ENCODE measurements at places on chromosomes 2 and 18.

DNA sequence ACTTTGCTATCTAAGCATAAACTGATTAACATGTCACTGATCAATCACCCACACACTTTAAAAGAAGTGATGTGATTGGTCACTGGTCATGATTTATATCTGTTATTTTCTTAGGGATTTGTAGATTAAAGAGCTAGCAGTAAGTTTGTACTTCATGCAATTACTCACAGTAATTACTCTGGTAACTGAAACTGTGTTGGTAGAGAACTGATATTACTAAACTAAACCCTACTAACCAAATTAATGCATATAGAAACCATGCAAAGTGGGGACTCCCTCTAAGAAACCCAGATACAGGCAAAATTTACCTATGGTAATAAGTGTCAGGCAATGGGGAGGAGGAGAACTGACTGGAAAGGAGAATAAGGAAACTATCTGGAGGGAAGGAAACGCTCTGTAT is 44.8 kb upstream of the C2orf15 start:
- DNase-seq, result no peak

DNA sequence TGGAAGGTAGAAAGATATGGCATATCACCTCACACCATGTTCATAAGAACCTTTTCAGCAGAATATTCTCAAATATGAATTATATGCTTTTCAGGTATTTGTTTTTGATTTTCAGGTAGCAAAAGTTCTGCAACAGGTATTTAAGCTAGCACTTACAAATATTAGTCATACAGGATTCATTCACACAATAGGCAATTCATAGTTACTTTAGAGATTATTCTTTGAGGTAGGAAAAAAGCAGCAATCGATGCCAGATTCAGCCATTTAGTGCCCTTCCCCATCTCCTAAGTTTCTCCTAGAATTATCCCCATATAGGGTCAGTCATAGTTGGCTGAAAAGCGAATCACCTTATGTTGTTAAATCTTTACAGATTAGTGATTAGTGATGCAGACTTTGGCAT is 177.4 kb upstream of the MMADHC start:
- no peak for DNase-seq

DNA sequence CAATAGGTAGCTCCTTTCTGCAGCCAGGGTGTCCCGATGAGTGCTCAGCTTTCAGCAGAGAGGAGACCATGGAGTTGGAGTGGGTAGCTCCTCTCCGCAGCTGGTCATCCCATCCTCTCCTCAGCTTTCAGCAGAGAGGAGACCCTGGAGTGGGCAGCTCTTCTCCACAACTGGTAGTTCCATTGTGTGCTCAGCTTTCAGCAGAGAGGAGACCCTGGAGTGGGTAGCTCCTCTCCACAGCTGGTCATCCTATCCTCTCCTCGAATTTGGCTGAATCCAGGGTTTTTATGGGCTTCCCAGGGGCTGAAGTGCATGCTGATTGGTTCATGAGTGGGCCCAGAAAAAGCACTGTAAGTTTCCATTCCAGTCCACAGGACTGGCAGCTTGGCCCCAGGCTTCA is 75.2 kb downstream of the NCOA1 start:
- DNase-seq, result no peak

DNA sequence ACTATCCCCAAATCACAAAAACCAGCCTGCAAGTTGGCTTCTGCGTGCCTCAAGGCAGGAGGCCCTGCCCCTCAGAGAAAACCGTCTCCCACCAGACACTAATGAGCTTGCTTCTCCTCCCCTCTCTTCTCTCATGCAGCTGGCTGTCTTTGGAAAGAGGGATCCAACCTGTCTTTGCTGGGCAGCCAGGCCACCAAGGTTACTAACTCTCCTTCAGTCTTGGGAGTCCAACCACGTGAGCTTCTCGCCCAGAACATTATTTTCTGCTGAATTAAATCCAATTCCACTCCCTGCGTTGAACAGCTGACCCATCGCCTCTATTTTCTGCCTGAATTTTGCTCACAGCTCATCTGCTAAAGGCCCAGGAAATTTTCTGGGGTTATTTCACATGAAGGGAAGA is 291.3 kb upstream of the NCKAP5 start:
- DNase-seq, result no peak

DNA sequence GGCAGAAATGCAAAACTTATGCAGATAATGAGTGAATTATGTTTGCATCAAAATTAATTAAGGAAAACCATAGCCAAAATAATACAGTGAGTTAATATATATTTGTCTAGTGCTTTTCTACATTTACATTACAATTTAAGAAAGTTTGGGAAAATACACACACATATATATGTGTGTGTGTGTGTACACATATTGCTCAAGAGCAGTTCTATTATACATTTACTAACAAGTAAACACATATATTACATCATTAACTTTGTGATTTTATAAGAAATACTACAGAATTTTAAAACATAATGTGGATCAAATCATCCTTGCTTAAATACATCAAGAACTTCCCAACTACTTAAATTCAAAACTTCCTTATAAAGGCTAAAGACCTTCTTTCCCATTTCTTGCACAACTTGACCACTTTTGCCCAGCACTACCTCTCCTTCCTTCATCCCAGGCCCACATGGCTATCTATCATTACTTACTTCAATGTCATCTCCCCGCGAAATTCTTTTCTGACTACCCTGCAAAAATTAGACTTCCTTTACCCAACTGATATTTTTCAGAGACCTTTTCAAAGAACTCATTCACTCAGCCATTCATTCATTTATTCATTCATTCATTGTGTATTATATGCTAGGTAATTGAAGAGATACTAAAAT is 68.4 kb downstream of the COL5A2 start:
- DNase-seq, result no peak

GRCh38 chr2:99340669-99341236 is 3.6 kb downstream of the EIF5B start:
- no peak for DNase-seq

DNA sequence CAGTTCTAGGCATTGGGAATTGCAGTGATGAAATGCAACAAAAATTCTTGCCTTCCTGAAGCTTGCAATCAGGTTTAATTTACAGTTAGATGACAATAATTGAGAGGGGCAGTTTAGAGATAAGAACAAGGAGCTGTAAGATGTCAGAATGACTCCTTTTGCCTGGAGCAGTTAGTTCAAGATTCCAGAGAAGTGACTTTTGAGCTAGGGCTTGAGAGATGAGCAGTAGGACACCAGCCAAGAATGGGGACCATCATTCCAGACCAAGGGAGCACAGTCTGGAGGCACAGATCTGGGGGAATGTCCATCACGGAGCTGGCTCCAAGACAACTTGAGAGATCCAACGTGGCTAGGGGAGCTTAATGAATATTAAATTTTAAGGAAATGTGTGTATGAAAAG is 26.8 kb downstream of the CACNB4 start:
- no peak for DNase-seq

GRCh38 chr2:46187112-46187618 is 110.0 kb upstream of the EPAS1 start:
- DNase-seq, result peak; percentile 97

DNA sequence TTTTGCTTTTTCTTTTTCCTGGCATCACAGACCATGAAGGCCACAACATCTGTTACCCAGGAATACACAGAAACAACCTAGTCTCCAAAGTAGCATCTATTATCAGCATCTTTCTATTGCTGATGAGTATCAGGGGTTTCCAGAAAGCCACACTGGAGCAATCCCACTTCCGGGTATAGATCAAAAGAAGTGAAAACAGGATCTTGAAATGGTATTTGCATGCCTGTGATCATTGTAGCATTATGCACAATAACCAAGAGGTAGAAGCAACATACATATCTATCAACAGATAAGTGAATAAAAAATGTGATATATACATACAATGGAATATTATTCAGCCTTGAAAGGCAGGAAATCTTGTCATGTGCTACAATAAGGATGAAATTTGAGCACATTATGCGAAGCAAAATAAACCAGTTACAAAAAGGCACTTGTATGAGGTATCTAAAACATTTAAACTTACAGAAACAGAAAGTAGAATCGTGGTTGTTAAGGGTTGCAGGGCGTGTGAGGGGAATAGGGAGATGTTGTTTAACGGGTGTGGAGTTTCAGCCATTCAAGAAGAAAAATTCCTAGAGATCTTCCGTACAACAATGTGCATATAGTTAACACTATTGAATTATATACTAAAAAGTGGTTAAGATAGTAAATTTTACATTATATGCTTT is 115.1 kb downstream of the KCNE4 start:
- no peak for DNase-seq

GRCh38 chr18:3281456-3282400 is 19.8 kb downstream of the MYL12B start:
- peak; percentile 88 for DNase-seq

DNA sequence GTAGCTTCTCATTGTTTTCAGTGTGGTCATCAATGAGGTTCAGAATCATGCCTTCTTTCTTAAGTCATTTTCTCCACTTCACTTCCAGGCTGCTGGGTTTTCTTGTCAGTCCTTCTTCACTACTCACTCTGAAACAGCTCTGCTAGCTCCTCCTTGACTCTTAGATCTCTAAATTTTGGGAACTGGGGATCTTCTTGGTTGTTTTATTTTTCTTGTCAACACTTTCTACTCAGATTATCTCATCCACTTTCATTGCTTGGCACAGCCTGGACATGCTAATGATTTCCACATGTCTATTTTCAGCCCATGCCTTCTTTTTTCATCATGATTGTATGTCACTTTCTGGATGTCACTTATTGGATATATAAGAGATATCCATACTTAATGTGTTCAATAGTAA is 517.8 kb upstream of the DSEL start:
- peak; percentile 10 for DNase-seq

DNA sequence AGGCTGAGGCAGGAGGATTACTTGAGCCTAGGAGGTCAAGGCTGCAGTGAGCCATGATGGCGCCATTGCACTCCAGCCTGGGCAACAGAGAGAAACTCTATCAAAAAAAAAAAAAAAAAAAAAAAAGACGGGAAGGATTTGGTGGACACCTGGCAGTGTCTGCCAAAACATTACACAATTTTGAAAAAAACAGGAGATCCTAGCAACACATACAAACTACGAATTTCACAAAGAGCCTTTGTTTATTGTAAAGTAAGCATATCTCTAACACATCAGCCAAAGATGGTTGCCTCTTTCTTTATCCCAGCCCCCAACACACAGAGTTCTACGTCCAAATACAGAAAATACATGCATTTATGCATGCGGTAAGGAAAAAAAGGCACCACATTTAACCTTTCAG is 7.6 kb downstream of the GPR45 start:
- no peak for DNase-seq

GRCh38 chr18:21669736-21670285 is 34.8 kb downstream of the ABHD3 start:
- no peak for DNase-seq

GRCh38 chr2:120239488-120240287 is 13.0 kb upstream of the RALB start:
- DNase-seq, result peak; percentile 42

DNA sequence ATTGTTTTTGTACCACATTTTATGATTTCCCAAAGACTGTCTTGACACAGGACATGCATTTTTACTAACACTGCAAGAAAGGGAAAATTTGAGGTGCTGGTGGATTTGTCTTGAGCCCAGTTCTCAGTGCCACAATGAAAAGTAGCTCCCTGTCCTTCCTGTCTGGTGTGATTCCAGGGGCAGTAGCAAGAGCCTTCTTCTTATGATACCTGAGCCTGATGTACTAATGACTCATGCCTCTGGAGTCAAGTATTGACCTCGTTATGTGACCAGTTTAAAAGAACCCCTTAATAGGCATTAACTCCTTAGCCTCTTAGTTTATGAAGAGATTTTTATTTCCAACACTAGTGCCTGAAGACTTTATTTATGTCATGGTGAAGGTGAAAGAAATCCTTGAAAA is 728.6 kb downstream of the SLC4A3 start:
- DNase-seq, result no peak

- no peak for DNase-seq
Measured at GRCh38 chr2:28155086-28155485, 237.6 kb upstream of the FOSL2 start.

DNA sequence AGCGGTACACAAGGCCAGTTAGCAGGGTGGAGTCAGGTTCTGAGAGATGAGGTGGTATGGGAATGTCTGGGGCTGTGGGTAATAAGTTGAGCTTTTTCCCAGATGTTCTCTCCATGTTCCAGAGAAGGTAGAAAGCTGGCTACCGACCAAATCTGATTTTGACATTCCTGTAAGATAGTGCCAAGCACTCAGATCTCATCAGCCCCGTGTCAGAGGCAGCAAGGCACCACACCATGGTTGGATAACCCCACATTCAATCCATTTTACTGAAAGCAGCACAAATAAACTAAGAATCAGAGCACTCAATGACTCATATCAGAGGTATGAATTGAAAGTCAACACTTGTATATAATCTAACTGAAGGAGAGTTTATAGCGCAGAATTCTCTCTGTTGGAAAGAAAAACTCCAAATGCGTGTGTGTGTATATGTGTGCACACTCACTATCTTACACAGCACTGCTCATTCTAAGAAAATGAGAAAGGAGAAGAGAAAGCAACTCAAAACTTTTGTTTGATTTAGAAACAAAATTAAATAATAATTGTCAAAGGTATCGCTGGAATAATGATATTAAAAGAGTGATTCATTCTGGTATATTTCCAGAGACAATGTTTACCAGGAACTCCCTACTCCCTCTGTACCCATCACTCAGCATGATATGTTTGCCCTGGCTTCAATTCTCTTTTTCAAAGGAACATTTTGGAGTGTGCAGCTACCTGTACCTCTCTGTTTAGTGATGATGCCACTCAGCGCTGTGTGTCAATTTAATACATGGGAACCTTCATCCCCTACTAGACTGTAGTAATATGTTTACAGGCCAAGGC is 375.1 kb upstream of the ID2 start:
- DNase-seq, result peak; percentile 53

DNA sequence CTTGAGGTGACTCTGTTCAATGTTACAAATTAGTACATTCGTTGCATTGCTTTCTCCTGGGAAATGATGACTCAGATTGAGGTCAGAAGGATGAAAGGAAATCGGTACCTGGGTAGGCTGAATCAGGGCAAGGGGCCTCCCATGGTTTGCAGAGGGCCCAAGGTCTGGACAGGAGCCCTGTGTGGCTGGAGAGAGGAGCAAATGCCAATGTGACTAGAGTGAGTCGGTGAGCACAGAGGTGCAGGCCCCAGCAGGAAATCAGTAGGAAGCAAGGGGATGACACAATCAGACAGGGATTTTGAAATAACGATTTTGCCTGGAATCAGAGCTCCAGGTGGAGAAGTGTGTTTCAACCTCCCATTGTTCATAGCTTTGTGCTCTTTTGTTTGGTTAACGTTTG is 118.9 kb downstream of the CCDC102B start:
- DNase-seq, result no peak

GRCh38 chr18:61832858-61833257 is 59.9 kb downstream of the RNF152 start:
- DNase-seq, result no peak

DNA sequence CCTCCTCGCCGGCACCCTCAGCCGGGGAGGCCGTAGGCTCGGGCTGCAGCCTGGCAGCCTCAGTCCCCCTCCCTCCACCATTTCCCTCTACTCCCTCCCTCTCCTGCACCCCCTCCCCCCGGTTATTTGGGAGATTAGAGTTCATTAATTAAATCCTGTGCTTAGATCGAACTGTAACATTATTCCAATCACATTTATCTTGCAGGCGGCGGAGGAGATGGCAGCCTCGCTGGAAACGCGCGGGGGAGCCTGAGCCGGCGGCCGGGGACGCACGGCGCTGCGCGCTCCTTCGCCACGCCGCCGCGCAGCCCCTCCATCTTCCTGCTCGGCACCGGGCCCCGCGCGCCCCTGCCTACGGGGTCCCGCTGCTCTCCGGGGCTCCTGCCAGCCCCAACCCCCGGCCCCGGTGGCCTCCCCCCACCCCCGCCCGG is at the start of gene ST8SIA3:
ST8SIA3 (plus strand) TSS at position 287 of the 431 bp plus-strand sequence. CDS start 290 bp downstream, outside the sequence.
- DNase-seq, result no peak

- no peak for DNase-seq
Measured at GRCh38 chr2:99682275-99683060, 192.7 kb upstream of the REV1 start.

- DNase-seq, result no peak
Measured at GRCh38 chr2:84823788-84824187, 57.1 kb downstream of the TRABD2A start.

Measured in fibroblast of villous mesenchyme (primary cell).